ENCODE measurements at places on chromosomes 11 and 22.

DNA sequence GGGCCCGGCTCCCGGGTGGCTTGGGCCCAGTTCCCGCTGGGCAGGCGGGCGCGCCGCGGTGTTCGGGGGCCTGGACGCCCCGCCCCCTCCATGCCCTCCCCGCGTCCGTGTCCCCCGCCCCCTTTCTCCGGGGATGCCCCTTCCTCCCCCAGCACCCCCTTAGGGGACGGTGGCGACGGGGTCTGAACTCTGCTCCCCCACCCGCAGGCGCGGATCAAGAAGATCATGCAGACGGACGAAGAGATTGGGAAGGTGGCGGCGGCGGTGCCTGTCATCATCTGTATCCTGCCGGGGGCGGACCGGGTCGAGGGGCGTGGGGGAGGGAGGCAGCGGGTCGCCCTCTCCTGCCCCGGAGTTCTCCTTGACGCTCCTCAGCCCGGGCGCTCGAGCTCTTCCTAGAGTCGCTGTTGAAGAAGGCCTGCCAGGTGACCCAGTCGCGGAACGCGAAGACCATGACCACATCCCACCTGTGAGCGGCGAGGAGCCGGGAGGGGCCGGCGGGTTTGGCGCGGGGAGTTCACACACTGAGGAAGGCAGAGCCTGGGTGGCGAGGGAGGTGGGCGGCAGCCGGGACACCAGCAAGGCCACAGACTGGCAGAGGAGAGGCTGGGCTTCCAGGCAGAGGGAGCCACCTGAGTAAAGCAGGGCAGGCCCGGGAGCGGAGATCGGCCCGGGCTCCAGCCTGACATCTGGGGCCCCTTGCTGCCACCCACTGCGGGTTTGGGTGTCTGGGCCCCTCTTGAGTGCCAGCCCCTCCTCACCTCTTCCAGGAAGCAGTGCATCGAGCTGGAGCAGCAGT lies 546 bp downstream of the DRAP1 start:
- peak; percentile 7 for ATAC-seq

- no peak for ATAC-seq
These were observed 13.7 kb downstream of the ROBO3 start for GRCh38 chr11:124878759-124879492.

DNA sequence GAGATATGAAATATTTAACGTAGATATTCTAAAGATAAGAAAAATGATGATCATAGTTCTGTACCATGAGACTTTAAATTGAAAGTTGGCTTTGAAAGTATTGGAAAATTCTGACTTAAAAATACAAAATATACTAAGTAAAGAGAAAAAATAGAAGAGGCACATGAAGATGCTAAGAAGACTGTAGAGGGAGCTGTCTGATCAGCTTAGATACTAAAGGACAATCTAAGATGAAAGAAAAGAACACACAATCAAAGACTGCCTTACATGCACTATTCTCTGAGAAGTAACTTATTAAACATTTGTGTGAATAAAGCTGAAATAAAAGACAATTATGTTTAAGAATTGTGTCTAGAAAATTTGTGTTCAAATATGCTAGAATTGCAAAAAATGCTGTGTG lies 55.1 kb downstream of the RBMXL2 start:
- peak; percentile 20 for ATAC-seq

- no peak for ATAC-seq
These were observed 26.0 kb downstream of the FDX1 start for GRCh38 chr11:110455718-110456117.

- ATAC-seq = no peak
These were observed 2222.5 kb downstream of the LRRC4C start for GRCh38 chr11:39236916-39237315.

- ATAC-seq = no peak
These were observed 1.7 kb downstream of the RPS19BP1 start for GRCh38 chr22:39530692-39531331.

- no peak for ATAC-seq
These were observed 92.4 kb downstream of the ZC3H12C start for GRCh38 chr11:110185599-110185998.

GRCh38 chr22:34278121-34278520 lies 357.8 kb upstream of the LARGE1 start:
- ATAC-seq = no peak

- ATAC-seq = no peak
These were observed 13.9 kb upstream of the PTS start for GRCh38 chr11:112212290-112212689.

GRCh38 chr22:21622011-21622918 lies 7.6 kb downstream of the YDJC start:
- no peak for ATAC-seq

DNA sequence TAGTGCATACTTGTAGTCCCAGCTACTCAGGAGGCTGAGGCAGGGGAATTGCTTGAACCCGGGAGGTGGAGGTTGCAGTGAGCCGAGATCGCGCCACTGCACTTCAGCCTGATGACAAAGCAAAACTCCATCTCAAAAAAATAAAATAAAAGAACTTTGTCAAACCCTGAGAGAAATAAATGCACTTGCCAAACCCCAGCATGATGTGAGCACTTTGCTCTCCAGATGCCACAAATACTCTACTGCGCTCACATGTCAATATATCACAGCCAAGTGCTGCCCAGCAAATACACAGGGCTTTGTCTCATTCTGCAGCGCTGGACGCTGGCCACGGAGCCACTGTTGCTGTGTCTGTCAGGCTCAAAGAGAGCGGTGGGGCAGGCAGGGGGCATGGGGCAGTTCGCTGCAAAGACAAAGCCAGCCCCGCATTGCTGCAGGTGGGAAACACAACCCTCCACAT lies 45.1 kb downstream of the AHNAK start:
- peak; percentile 91 for ATAC-seq

DNA sequence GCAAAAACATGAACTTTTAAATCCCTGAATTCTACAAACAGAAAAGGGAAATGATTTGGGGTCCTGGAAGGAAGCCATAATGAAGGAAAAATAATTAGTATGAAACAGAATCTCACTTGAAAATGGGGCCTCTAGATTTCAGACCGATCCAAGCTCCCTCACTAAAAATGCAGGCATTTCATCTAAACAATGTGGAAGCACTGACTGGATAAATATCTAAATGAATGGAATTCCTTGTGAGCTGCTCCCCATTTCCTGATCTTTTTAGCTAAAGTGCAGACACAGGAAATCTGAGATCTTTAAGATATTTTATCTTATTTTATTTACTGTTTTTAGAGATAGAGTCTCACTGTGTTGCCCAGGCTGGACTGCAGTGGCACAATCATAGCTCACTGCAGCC lies 1255.8 kb downstream of the LRRC4C start:
- ATAC-seq = no peak

DNA sequence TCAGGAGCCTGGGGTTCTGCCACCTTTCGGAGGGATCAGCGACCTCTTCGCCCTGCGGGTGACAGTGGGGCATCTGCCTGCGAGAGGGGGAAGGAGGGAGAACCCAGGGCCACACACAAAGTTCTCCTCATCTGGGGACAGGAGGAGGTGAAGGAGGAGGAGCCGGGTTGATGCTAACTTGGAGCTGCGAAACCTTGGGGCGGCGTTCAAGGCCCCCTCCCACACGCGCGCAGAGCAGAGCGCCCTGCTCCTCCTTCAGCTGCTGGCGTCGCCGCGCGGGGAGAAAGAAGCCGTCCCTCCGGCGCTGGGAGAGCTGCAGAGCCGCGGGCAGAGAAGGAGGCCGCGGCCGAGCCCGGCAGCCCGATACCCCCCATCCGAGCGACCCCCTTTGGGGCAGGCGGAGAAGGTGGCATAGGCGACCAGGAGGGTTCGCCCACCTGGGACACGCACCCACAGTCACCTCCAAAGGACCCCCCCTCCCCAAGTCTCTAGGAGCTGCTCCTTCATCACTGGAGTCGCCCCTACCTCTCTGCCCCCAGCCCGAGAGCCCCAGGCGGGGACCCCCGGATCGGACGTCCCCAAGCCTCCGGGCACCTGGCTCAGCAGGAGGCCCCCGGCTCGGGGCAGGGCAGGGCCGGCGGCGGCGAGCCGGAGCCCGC lies at the start of gene RASD2:
TSS of gene RASD2 (plus strand) at position 237 of the 659 bp plus-strand sequence. CDS start 5,979 bp downstream, outside the sequence.
- peak; percentile 78 for ATAC-seq

DNA sequence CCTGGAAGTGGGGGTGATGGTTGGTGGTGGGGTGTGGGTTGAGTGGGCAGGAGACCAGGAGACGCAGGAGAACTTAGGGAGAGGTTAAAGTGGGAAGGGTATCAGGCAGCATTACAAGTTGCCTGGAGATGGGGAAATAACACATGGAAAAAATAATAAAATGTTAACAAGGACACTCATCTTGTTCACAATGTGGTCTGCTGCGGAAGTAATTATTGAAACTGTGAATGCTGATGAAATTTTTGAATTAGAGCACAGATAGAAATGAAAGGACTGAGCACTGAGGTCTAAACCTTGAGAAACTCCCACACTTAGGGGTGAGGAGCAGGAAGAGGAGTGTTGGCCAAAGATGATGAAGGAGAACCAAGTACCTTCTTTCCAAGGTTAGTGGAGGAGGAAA lies 346.0 kb upstream of the PLET1 start:
- ATAC-seq = no peak

- no peak for ATAC-seq
These were observed 67.5 kb downstream of the PLEKHA7 start for GRCh38 chr11:16946477-16947282.

All from motor neuron (in vitro differentiated cells).